Naive thymus-derived CD8-positive, alpha-beta T cell (primary cell): ENCODE measurements at places on chromosomes 6 and 20. TPM values are rescaled to one million over a fixed set of nuclear protein-coding genes. Genes with fewer than 3 reads are reported as not detected.

- H3K4me1 ChIP-seq, result no peaks in the 10 kb centered on the region
- H3K27me3 ChIP-seq, result peaks cover 15% of the 10 kb centered on the region
- no peaks in the 10 kb centered on the region for H3K36me3 ChIP-seq
These were observed 30.2 kb upstream of the FOXQ1 start for GRCh38 chr6:1281746-1282145.

GRCh38 chr6:147156799-147157382 lies 47.3 kb upstream of the STXBP5 start:
- H3K4me3 ChIP-seq, result no peak overlapping the region
- peaks cover 16% of the 10 kb centered on the region for H3K4me1 ChIP-seq
- H3K27ac ChIP-seq, result no peak overlapping the region
- H3K27me3 ChIP-seq, result peaks cover 3% of the 10 kb centered on the region
- DNase-seq, result no peak

GRCh38 chr20:17505636-17506517 lies 25.3 kb downstream of the BFSP1 start:
- H3K4me1 ChIP-seq, result peaks cover 27% of the 10 kb centered on the region
- peak overlapping the region; percentile 85 for H3K27ac ChIP-seq
- H3K27me3 ChIP-seq, result no peaks in the 10 kb centered on the region
- H3K36me3 ChIP-seq, result no peaks in the 10 kb centered on the region

DNA sequence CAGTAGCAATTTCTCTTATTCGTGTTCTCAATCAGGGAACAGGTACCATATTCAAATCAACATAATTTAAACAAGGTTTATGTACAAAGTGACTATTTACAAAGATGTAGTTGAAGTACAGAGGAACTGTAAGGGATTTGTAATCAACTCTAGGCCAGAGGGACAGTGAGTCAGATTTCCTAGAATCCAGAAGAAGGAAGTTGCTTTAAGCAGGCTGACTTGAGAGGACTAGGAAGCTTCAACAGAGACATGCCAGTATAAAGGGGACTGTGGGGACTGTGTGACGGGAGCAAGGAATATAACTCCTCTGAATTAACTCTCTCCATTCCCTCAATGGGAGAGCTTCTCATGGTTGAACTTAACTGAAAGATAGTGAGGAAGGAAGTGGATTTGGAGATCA lies 427.4 kb upstream of the JAG1 start:
- no peak for DNase-seq
- H3K27ac ChIP-seq, result no peak overlapping the region
- H3K27me3 ChIP-seq, result no peaks in the 10 kb centered on the region
- H3K36me3 ChIP-seq, result no peaks in the 10 kb centered on the region

DNA sequence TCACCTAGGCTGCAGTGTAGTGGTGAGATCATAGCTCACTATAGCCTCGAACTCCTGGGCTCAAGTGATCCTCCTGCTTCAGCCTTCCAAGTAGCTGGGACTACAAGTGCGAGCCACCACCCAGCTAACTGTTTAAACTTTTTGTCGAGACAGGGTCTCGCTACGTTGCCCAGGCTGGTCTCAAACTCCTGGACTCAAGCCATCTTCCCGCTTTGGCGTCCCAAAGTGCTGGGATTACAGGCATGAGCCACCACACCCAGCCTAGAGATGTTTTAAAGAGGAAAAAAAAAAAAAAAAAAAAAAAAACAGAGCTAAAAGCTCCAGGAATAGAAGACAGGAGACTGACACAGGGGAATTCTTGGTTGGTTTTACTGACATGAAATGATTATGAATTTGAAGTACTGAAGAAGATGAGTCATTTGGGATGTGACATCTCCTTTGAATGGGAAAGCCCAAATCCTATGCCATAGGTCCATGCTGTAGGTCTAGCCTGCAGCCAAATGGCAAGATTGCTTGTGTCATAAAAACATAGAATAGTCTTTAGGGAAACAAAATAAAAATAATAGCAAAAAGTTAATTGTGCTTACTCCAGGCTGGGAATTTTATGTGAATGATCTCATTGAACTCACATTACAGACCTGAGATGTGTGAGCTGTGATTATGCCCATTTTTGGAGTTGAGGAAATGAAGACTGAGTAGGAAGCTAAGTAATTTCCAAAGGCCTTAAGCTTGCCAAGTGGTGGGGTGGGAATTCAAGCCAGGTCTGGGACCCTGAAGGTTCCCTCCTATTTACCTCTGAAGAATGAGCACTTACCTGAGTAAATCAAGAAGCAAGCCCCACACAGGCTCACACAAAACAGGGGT lies 24.3 kb upstream of the NHSL1 start:
- DNase-seq, result no peak
- H3K27me3 ChIP-seq, result peaks cover 5% of the 10 kb centered on the region
- no peak overlapping the region for H3K4me3 ChIP-seq
- H3K4me1 ChIP-seq, result peaks cover 8% of the 10 kb centered on the region
- no peaks in the 10 kb centered on the region for H3K36me3 ChIP-seq

DNA sequence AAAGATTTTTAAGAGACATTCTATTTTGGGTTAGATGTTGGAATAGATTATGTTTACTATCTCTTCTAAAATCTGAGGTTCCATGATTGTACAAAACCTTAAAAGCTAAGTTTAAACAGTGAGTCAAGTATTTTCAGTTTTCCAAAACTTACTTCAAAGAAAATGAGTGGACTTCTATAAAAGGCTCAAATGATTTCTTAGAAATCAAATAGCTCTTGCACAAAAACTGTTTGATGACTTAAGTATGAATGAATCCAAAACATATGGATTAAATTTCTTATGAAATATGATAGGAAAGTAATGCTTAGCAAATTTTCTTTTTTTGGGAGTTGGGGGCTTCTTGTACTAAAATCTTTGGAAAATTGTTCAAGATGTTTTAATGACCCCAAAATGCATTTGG lies 837.3 kb upstream of the SLC35B3 start:
- H3K36me3 ChIP-seq, result no peaks in the 10 kb centered on the region
- no peak for DNase-seq
- H3K27me3 ChIP-seq, result peaks cover under 1% of the 10 kb centered on the region
- no peak overlapping the region for H3K27ac ChIP-seq

GRCh38 chr20:23002276-23002675 lies 32.8 kb upstream of the SSTR4 start:
- H3K4me3 ChIP-seq, result no peak overlapping the region
- H3K27me3 ChIP-seq, result no peaks in the 10 kb centered on the region
- no peaks in the 10 kb centered on the region for H3K36me3 ChIP-seq
- no peaks in the 10 kb centered on the region for H3K4me1 ChIP-seq

DNA sequence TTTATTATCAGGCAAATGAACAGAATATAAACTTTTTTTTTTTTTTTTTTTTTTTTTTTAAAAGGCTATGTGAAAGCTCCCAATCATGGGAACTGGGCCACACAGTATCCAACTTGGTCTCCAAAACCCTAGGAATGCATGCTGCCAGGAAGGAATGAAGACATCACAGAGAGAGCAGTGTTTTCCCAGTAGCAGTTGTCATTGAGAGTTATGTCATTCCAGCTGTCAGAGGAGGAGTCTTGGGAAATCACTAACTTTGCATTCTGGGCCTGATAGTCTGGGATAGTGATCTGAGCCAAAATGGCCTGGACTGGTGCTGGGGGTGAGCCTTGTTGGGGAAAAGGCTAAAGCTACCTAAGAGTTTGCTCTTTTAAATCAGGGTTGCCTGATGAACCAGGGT lies 231.3 kb upstream of the MAP3K7 start:
- H3K27me3 ChIP-seq, result peaks cover 3% of the 10 kb centered on the region
- DNase-seq, result no peak
- H3K27ac ChIP-seq, result no peak overlapping the region
- no peaks in the 10 kb centered on the region for H3K36me3 ChIP-seq
- no peak overlapping the region for H3K4me3 ChIP-seq

DNA sequence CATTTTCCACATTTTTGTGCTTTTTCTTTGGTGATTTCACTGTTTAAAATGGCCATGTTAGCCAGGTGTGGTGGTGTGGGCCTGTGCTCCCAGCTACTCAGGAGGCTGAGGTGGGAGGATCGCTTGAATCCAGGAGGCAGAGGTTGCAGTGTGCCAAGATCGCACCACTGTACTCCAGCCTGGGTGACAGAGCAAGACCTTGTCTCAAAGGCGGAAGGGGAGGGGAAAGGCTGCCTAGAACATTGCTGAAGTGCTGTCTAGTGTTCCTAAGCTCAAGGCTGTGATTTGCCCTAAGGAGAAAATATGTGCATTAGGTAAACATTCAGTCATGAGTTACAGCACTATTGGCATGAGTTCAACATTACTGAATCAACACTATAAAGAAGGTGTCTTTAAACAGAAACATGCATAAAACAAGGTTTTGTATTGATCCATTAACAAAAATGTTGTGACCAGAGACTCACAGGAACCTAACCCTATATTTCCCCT lies 14.0 kb downstream of the ZC2HC1B start:
- no peak for DNase-seq
- no peaks in the 10 kb centered on the region for H3K36me3 ChIP-seq
- H3K27me3 ChIP-seq, result no peaks in the 10 kb centered on the region
- H3K4me3 ChIP-seq, result no peak overlapping the region
- H3K4me1 ChIP-seq, result no peaks in the 10 kb centered on the region
- H3K27ac ChIP-seq, result no peak overlapping the region

DNA sequence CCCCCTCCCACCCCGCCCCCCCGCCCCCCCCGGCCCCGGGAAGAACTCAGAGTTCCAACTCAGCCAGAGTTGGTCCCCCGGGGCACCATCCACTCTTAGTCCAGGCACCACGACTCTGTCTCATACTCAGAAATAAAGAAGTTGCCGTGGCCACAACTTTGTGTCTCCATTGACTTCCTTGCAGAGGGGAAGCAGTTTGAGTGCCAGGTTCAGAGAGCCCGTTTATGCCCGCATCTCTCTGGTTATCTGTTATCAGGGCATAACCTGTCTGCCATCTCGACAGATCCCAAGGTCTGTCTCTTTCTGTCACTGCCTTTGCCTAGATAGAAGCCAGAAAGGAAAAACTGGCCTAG lies 605 bp downstream of the CDC5L start:
- peaks cover 30% of the 10 kb centered on the region for H3K4me1 ChIP-seq
- peak overlapping the region; percentile 94 for H3K27ac ChIP-seq
- H3K36me3 ChIP-seq, result peaks cover 28% of the 10 kb centered on the region
- no peak for DNase-seq
- peak overlapping the region; percentile 96 for H3K4me3 ChIP-seq

GRCh38 chr6:44264154-44265006 lies 971 bp downstream of the NFKBIE start:
- DNase-seq, result no peak
- H3K36me3 ChIP-seq, result no peaks in the 10 kb centered on the region
- H3K27me3 ChIP-seq, result no peaks in the 10 kb centered on the region
- peak overlapping the region; percentile 94 for H3K27ac ChIP-seq
- peaks cover 24% of the 10 kb centered on the region for H3K4me1 ChIP-seq

- no peak overlapping the region for H3K4me3 ChIP-seq
- H3K36me3 ChIP-seq, result peaks cover 7% of the 10 kb centered on the region
- DNase-seq, result no peak
- no peaks in the 10 kb centered on the region for H3K4me1 ChIP-seq
- no peak overlapping the region for H3K27ac ChIP-seq
These were observed 40.9 kb upstream of the PKIB start for GRCh38 chr6:122569230-122569771.

GRCh38 chr6:57108691-57109090 lies 18.7 kb downstream of the ZNF451 start:
- peaks cover 56% of the 10 kb centered on the region for H3K4me1 ChIP-seq
- DNase-seq, result no peak
- H3K4me3 ChIP-seq, result no peak overlapping the region

GRCh38 chr20:3407040-3407770 lies at the start of gene DNAAF9:
DNAAF9 (minus strand) TSS chr20:3407669; CDS start chr20:3407557, 112 bp downstream.
- no peaks in the 10 kb centered on the region for H3K36me3 ChIP-seq
- no peaks in the 10 kb centered on the region for H3K27me3 ChIP-seq
- DNase-seq, result peak; percentile 48
- H3K4me1 ChIP-seq, result peaks cover 36% of the 10 kb centered on the region
- H3K4me3 ChIP-seq, result peak within 1 kb of the TSS; percentile 99

GRCh38 chr20:17620371-17621228 lies 50.7 kb downstream of the DSTN start:
- H3K36me3 ChIP-seq, result no peaks in the 10 kb centered on the region
- no peak overlapping the region for H3K4me3 ChIP-seq
- H3K4me1 ChIP-seq, result no peaks in the 10 kb centered on the region
- no peak overlapping the region for H3K27ac ChIP-seq
- H3K27me3 ChIP-seq, result no peaks in the 10 kb centered on the region

GRCh38 chr6:19602434-19603013 lies 234.6 kb upstream of the ID4 start:
- no peaks in the 10 kb centered on the region for H3K4me1 ChIP-seq
- H3K36me3 ChIP-seq, result no peaks in the 10 kb centered on the region
- no peak overlapping the region for H3K27ac ChIP-seq

ZNF391 gene
- 6.6 TPM for total RNA-seq

SAMD5 gene
- not detected for total RNA-seq

BANF2 gene
- not detected for total RNA-seq

RBPJL gene
- total RNA-seq, result not detected

CLIC5 gene
- 1.9 TPM for total RNA-seq

COL21A1 gene
- total RNA-seq, result not detected

FILIP1 gene
- not detected for total RNA-seq

C4B gene
- 7.7 TPM for total RNA-seq

RIPOR2 gene
- total RNA-seq, result 511 TPM

CLPSL2 gene
- not detected for total RNA-seq
